SHP77 treated with DMSO at 0.1 percent for 48 hours (cell line): ENCODE measurements at places on chromosomes 1 and 21.

- DNase-seq = no peak
Measured at GRCh38 chr1:220552672-220553260, 24.8 kb downstream of the MARK1 start.

DNA sequence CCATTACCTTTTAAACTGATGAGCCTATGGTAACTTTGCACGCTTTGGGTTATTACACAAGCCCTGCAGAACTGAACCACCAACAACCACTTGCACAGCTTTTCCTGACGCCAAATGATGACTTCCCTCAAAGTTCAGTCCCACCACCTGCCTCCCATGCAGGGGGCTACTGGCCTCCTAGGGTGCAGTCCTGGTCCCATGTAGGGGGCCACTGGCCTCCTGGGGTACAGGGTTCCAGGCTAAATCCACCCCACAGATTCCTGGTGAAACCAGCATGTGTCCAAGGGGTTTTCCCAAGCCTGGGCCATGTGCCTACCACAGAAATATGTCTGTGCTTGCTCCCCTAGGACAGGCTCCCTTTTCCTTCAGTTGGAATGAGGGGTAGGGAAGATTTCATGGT, 73.4 kb upstream of the ZNF678 start:
- DNase-seq = no peak

DNA sequence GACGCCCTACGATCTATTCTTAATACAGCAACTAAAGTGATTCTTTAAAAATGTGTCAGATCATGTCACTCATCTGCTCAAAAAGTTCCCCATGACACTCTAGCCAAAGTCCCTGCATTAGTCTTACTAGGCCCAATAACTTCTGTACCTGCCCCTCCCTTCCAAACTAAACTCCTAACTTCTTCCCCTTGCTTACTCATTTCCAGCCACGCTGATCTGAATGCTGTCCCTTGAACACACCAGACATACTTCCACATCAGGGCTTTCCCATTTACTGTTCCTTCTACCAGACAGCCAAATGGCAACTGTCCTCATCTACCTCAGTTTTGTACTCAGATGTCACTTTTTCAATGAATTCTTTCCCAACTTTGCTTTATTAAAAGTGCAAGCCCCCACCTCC, 1.2 kb downstream of the PPT1 start:
- DNase-seq = no peak

DNA sequence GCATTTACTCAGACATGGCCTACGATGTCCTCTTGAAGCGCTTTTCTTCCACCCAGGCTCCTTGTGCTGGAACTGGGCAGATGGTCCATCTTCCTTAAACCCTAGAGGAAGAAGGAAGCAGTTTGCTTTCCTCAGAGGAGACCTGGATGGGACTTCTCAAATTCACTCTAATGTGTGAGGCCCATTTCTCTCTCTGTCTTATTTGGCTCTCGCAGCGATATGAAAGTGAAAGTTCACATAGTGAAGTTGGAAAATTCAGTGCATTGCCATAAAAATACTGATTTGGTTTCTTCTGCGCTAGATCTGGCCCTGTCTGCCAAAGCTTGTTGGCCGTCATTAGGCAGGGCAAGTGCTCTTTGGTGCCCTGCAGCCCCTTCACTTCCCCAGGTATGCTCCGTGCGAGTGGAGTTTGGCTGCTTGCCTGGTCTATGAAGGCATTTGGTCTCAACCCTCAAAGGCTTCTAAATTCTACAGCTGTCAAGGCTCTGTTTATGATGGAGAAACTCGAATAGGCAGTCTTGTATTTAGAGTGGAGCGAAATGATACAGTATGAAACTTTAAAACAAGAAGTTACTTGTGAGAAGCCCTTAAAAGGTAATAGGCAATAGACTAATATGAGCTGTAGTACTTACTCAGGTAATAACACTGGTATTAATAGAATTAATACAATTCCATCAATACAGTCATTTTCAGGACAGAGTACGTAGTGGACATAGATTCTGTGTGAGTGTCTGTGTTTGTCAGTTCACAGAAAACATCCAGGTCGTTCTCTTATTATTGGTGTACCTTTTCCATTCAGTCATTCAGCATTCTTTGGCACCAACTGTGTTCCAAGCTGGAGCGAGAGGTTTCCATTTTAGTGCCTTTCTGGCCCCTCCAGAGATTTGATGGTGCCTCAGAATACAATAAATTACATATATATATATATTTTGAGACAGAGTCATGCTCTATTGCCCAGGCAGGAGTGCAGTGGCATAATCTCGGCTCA, 20.5 kb downstream of the SZRD1 start:
- DNase-seq = no peak

- DNase-seq = no peak
Measured at GRCh38 chr1:27031235-27032118, 18.8 kb upstream of the TENT5B start.

- DNase-seq = no peak
Measured at GRCh38 chr1:176880955-176881595, 283.4 kb downstream of the ASTN1 start.

DNA sequence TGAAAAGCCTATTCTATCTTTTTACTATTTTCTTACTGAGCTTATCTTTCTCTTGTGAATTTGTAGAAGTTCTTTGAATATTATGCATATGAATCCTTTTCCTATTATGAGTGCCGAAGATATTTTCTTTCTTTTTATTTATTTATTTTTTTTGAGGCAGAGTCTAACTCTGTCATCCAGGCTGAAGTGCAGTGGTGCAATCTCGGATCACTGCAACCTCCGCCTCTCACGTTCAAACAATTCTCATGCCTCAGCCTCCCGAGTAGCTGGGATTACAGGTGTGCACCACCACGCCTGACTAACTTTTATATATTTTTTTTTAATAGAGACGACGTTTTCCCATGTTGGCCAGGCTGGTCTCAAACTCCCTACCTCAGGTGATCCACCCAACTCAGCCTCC, 109.8 kb downstream of the RHOU start:
- DNase-seq = no peak

- no peak for DNase-seq
Measured at GRCh38 chr1:17507915-17508314, 31.6 kb upstream of the ARHGEF10L start.

DNA sequence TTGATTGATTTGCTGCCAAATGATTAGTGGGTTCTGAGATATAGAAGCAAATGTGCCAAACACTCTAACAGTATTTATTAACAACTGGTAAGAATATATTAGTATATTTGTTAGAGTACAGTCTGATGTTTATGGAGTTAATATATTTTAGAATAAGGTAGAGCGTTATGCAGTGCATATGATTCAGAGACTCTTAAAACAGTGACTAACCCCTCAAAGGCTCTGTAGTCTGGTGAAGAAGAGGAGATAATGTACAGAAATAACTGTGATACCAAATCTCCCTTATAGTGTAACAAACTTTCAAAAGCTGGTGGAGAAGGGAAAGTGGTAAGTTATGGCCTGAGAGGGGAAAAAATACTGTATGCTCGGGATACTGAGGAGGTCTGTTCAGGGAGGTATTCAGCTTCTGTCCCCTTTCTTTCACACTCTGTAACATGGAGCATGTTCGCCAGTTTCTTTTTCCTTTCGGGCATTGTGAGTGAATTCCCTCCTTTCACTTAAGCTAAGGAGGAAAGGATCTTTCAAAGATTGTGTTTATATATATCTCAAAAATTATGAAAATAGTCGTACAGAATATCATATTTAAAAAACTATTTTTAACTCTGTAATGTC, 121.2 kb downstream of the ADGRL2 start:
- no peak for DNase-seq

GRCh38 chr1:75613916-75614315, 3.0 kb upstream of the SLC44A5 start:
- DNase-seq = no peak

GRCh38 chr1:205422993-205423642, 1.3 kb upstream of the LEMD1 start:
- no peak for DNase-seq

- DNase-seq = no peak
Measured at GRCh38 chr1:244050014-244050834, 859 bp upstream of the ZBTB18 start.

DNA sequence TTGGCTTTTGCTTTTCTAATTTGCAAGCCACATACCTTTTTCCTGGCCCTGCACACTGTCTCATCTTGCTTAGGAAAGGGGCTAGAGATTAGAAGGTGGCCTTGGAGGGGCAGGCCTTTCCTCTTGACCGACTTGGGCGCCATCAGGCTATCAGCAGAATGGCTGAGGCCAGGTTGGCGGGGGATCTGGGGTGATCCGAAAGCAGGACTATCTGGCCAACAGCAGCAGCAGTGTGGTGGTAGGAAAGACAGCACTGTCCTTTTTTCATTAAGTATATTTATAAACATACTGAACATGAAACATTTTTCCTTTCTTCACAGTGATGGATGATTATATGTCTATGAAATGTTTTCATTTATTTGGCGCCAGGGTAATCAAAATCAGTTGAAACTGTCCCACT, 23.5 kb upstream of the RUNX1 start:
- no peak for DNase-seq

DNA sequence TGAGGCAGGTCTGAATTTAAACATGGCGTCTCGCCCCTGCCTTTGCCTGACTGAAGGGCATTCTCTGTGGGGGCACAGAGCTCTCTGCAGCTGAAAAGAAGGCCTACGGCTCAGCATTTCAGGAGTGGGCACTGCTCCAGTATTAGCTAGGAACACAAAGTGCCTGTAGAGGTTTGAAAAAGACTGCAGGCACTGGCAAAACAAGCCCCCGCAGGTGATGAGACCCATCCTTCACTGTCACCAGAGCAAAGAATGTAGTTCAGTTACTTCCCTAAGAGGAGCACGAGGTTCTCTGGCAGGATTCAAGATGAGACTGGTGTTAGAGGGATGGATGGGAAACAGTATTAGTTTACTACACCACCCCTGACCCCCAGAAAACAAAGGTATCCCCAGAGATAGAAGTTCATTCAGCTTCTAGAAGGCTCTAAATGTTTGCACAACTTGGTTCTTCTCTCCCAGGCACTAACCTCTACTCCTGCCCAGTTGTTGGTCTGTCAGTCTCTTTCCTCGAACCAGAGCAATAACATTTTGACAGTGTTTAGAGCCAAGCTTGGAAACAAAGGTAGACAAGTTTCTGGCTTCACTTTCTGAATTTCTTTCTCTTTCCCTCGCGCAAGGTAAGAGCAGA, 101.9 kb upstream of the KCNE2 start:
- no peak for DNase-seq

GRCh38 chr1:237084341-237085077, 42.5 kb downstream of the RYR2 start:
- no peak for DNase-seq

- no peak for DNase-seq
Measured at GRCh38 chr21:44485796-44486195, 30.5 kb downstream of the LRRC3 start.

- DNase-seq = no peak
Measured at GRCh38 chr1:204577794-204578478, 61.7 kb downstream of the MDM4 start.

GRCh38 chr1:38228718-38229117, 182.1 kb upstream of the POU3F1 start:
- DNase-seq = no peak

- no peak for DNase-seq
Measured at GRCh38 chr1:207336559-207337467, 15.3 kb downstream of the CD55 start.

- no peak for DNase-seq
Measured at GRCh38 chr21:45325206-45326168, 37.8 kb upstream of the POFUT2 start.

DNA sequence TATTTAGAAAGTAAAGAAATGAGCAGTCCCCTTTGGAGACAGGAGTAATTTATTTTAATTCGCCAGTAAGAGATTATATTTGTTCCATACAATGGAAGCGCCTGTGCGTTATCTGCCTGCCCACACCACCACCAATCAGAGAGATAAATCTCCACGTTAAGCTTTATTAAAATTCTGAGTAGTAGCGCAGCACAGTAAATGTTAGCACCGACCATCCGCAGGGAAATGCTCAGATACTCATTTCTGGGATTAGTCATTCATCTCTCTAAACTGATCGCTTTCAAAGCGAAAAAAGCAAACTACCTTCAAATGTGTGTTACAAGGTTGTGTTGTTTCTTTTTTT, 1.2 kb downstream of the ETS2 start:
- no peak for DNase-seq

DNA sequence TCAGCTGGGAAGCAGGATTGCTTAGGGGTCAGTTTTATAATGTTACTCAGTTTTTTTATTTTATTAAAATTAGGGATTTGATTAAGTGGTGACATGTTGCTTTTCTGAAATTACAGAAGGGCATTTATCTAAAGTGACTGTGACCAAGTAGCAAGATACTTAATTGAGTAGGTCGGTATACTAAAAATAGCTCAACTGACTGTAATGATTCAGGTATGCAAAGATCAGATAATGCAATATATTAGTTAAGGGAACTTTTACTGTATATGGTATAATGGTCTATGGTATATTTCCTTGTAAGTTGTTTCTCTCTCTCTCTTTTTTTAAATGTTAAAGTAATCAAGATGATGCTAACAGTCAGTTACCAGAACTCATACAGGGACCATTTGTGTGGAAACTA, 26.2 kb downstream of the RLF start:
- no peak for DNase-seq

DNA sequence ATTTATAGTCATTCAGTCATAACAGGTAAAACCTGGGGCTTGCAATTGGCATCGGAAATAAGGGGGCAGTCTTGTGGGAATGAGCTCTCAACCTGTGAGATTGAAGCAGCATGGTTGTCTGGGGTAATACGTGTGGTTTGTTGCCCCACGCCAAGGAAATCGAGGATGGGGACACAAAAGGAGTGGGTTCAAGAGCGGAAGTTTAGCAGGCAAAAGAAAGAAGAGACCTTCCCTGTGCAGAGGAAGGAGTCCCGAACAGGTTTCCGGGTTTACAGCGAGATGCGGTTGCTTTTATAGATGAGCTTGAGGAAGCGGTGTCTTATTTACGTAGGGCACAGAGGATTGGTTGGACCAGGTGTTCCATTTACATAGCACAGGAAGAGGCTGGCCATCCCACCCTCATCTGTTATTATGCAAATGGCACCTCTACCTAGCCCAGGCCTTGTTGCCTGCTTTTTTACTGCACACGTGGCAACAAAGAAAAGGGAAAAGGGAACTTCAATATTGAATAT, 37.3 kb downstream of the IFNAR1 start:
- DNase-seq = peak; percentile 85

DNA sequence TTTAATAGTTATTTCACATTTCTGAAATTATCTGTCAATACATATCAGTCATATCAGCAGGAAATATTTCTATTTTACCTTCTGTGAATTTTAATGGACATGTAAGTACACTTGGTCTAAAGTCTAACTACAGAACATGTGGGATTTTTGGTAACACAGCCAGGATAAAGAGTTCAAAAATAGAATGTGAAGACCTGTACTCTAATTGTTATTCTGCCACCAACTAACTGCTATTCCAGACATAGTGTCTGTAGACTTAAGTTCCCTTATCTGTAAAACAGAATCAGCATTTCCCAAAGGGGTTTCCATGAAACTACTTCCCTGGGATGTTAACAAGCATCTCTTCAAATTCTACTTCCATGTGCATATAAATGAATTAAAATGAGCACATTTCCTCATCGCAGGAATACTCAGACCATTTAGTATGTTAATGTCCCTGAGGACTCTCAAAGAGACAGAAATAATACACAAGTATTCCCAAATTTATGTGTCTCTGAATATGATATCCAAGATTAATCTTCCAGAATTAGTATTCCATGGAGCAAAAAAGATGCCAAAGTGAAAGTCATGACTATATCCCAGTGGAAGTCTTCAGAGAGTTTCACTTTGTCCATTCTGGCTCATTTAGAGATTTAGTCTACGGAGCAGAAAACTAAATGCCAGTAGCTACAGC, 325.6 kb downstream of the NEGR1 start:
- DNase-seq = no peak
